ENCODE measurements at places on chromosomes 1 and 21. TPM values are rescaled to one million over a fixed set of nuclear protein-coding genes. Genes with fewer than 3 reads are reported as not detected.

Gene ARHGEF16
- 8.6 TPM for total RNA-seq

Gene KRTAP26-1
- total RNA-seq: not detected

Gene PRAMEF6
- total RNA-seq: not detected

Gene ABCA4
- under 0.01 TPM for total RNA-seq

Gene LCE2A
- total RNA-seq: not detected

Gene MMEL1
- total RNA-seq: not detected

Gene NR1I3
- not detected for total RNA-seq

Gene AKIRIN1
- total RNA-seq: 37.2 TPM
